Mesothelial cell of epicardium (in vitro differentiated cells): ENCODE measurements at places on chromosomes 2 and 18.

GRCh38 chr2:42523341-42523740, 29.6 kb upstream of the KCNG3 start:
- no peaks in the 10 kb centered on the region for H3K36me3 ChIP-seq
- H3K4me3 ChIP-seq, result no peak overlapping the region
- no peaks in the 10 kb centered on the region for H3K27me3 ChIP-seq
- no peak for DNase-seq

GRCh38 chr2:45567974-45568789, 42.9 kb downstream of the SRBD1 start:
- H3K36me3 ChIP-seq, result peaks cover 24% of the 10 kb centered on the region
- no peak for DNase-seq
- peak overlapping the region; percentile 75 for H3K27ac ChIP-seq
- H3K27me3 ChIP-seq, result no peaks in the 10 kb centered on the region
- H3K4me1 ChIP-seq, result peaks cover 7% of the 10 kb centered on the region

DNA sequence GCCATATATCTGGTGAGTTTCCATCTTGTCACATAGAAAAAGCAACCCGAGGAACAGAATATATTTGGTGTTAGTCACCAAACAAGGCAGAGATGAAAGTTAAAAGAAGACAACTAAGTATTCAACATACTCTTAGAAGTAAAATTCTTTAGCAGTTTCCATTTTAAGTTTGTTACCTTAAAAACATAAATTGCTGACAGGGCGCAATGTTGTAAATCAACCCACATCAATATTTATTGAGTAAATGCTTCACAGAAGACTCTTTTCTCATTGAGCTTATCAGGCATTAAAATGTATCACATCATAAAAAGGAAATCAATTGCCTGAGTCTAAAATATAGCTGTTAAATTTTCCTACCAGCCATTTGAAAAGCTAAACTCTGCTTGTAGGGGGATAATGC, 603.0 kb downstream of the FBXO15 start:
- H3K36me3 ChIP-seq, result no peaks in the 10 kb centered on the region
- H3K27ac ChIP-seq, result no peak overlapping the region
- no peak overlapping the region for H3K4me3 ChIP-seq
- peaks cover 2% of the 10 kb centered on the region for H3K27me3 ChIP-seq
- no peak for DNase-seq

GRCh38 chr2:223532161-223532560, 70.0 kb downstream of the SCG2 start:
- DNase-seq, result no peak
- no peaks in the 10 kb centered on the region for H3K36me3 ChIP-seq
- H3K27me3 ChIP-seq, result peaks cover 37% of the 10 kb centered on the region

DNA sequence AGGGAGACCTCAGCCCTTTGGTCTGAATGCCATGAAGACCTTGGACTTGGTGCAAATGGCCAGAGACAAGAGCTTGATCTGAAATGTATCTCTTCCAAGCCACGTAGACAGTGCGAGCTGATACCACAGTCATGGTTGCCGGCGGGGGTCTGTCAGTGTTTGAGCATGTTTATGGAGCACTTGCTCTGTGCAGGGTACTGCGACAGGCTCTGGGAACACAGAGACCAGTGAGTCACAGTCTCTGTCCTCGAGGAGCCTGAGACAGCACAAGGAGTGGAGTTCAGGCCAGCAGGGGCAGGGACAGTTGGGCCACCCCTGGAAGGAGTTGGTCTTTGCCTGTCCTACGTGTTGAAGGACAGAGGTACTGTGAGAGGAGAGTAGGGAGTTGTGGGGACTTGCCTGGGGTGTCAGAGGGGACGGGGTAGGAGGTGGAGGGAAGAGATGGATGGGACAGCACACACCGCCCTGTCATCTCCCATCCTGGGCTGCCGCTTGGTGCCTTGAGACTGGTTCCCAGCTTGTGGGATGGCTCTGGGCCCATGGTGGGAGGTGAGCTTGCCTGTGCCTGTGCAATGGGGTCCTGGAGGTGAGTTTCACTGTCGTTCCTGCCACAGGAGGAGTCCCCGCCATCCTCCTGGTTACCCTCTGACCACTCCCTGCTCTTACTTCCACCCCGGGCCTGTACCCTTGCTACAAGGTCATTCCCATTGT, 39.5 kb downstream of the ATP6V1C2 start:
- H3K36me3 ChIP-seq, result no peaks in the 10 kb centered on the region
- no peak for DNase-seq
- no peaks in the 10 kb centered on the region for H3K4me1 ChIP-seq
- no peak overlapping the region for H3K27ac ChIP-seq
- H3K4me3 ChIP-seq, result no peak overlapping the region

- H3K27ac ChIP-seq, result no peak overlapping the region
- no peaks in the 10 kb centered on the region for H3K4me1 ChIP-seq
- DNase-seq, result no peak
These were observed 71.7 kb upstream of the SKOR2 start for GRCh38 chr18:47323158-47323557.

- H3K27me3 ChIP-seq, result peaks cover 63% of the 10 kb centered on the region
- peaks cover 22% of the 10 kb centered on the region for H3K4me1 ChIP-seq
- no peak for DNase-seq
- H3K27ac ChIP-seq, result no peak overlapping the region
- no peaks in the 10 kb centered on the region for H3K36me3 ChIP-seq
These were observed 10.8 kb downstream of the ALPP start for GRCh38 chr2:232389327-232389726.

DNA sequence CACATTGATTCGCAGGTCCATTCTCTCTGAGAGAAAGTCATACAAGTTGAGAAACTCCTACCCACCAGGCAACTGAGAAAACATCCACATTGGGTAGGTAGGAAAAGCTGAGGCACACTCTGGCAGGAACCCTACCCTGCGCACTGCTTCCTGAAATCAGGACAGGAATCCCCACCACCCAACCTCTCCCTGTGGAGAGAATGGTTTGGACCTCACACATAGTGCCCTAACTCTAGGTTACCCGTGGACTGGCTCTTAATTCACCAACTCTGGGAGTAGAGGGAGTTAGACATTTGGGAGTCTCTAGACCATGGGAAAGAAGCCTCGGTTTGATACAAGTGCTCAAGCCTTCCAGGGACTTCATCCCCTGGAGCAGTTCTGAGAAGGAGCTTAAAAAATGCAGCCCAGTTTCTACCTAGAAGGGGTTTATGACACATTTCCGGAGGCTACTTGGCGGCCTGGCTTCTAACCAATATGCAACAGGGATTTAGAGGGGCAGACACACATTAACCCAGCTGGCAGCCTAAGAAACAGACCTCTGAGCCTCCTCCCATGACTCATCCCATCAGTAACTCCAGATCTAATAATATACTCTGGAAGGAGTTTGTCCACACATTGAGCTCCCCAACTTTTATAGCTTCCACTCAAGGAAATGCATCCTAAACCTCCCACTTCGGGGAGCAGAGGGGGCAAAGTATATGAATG, 136.7 kb downstream of the EML6 start:
- DNase-seq, result no peak
- H3K27ac ChIP-seq, result no peak overlapping the region
- H3K4me1 ChIP-seq, result peaks cover 15% of the 10 kb centered on the region

DNA sequence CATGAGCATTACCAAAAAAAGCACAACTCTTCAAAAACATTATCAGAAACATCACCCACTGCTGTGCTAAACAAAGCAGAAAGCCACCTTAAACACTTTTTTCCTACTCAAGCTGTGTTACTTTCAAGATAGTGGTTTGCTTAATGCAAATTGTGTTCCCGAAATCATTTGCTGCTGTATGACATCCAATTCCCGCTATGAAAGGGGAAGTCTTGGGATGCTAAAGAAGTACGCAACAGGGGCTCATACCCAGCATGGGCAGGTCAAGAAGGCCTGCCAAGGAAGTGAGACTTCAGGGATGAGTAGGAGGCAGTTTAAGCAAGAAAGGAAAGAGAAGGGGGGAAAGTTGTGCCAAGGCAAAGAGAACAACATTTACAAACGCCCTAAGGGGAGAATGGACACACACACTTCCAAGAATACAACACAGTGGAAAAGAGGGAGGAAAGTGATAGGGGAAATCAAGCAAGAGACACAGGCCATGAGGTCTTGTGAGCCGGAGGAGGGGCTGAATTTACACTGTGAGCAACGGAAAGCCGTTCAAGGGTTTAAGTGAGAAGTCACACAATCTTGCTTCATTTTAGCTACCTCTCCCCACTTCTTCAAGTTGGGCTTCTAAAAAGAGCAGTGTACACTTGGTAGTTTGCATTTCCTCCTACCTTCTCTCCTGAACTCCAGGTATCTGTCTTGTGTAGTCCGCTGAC, 4.0 kb downstream of the PTPN2 start:
- no peaks in the 10 kb centered on the region for H3K27me3 ChIP-seq
- H3K4me1 ChIP-seq, result peaks cover 19% of the 10 kb centered on the region
- DNase-seq, result no peak
- peaks cover 8% of the 10 kb centered on the region for H3K36me3 ChIP-seq
- no peak overlapping the region for H3K27ac ChIP-seq

DNA sequence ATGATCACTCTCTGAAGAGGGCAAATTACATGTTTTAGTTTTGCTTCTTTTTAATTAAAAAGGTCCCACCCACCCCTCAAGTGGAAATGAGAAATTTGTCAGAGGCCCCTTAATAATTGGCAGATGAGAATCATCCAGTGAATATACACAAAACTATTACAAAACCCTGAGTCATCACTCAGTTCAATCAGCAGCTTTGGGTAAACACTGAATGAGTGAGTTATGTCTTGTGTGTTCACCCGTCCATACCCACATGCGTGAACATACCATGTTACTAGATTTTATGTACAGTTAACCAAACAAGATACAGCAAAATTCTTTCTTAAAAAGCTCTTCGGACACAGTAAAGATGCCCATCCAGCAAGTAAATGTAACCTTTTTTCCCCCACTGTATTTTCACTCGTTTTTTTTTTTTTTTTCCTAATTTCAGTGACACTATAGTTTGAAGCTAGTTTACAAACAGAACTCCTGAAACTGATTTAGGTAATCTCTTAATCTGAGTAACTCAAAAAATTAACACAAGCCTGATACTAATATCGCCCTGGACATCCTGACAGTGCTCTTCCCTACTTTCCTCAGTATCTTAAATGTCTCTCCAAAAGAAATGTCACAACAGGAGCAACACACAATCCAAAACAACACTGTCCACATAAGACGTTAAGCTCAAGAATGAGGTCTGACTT, 1.4 kb downstream of the PSME4 start:
- peak overlapping the region; percentile 98 for H3K4me3 ChIP-seq
- H3K27me3 ChIP-seq, result no peaks in the 10 kb centered on the region
- H3K27ac ChIP-seq, result peak overlapping the region; percentile 97
- peaks cover 8% of the 10 kb centered on the region for H3K36me3 ChIP-seq
- no peak for DNase-seq
